Fibroblast of the aortic adventitia (primary cell): ENCODE measurements at places on chromosomes 7 and 10.
A peak's percentile ranks its signal among the peaks of the same experiment; 100 is the strongest.

DNA sequence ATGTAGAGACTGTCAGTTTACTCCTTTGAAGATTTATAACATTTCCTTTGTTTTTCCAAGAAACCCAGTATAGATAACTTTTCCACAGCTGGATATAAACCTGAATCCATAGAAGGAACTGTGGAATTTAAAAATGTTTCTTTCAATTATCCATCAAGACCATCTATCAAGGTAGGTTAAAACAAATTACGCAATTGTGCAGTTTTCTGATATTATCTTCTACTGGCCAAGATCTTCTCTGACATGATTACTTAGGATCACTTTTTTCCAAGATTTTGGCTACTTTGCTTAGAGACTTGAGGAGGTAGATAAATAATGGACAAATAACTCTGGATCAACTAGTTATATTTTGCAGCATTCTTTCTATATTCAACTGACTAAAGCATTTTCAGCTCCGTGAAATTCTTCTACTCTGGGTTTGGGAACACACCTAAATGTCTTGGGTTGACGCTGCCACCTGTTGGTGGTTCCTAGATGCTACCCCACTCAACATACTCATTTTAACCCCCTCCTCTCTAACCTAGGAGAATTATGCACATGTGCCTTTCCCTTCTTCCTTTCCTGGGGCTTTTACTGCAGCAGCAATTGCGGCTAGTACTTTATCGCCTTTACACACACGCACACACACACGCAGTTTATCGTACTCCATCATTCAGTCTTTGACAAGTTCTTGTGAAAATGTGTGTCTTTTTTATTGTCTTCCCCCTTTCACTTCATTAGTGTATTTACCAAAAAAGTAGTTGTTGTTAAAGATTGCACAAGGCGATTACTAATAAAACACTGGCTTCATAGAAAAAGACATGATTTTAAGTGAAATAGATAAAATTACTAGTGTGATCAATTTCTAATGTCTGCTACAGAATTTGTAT is 32.7 kb downstream of the ABCB5 start:
- DNase-seq = peak; percentile 47

- no peak for DNase-seq
Measured at GRCh38 chr10:87538092-87539015, 33.7 kb downstream of the MINPP1 start.

GRCh38 chr10:15472431-15473395 is 101.6 kb upstream of the FAM171A1 start:
- peak; percentile 93 for DNase-seq

DNA sequence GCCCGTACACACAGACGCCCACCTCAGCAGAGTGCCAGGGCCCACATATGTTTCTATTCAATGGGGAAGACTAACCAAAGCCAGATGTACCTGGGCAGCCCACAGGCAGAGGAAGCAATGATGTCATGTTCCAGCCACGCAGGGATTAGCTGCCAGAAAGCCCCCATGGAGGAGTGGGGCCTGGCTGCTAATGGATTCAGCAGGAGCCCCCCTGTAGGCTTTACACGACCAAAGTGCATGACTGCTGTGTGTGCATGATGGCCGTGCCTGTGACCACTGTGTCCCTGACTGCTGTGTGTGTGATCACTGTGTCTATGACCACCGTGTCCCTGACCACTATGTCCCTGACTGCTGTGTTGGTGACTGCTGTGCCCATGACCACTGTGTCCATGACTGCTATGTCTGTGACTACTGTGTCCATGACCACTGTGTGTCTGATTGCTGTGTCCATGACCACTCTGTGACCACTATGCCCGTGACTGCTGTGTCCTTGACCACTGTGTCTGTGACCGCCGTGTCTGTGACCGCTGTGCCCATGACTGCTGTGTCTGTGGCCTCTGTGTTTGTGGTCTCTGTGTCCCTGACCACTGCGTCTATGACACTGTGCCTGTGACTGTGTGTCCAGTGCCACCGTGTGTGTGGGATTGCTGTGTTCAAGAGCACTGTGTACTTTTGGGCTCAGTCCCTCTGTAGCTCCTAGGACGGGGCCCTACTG is 409.3 kb downstream of the RPS24 start:
- no peak for DNase-seq

DNA sequence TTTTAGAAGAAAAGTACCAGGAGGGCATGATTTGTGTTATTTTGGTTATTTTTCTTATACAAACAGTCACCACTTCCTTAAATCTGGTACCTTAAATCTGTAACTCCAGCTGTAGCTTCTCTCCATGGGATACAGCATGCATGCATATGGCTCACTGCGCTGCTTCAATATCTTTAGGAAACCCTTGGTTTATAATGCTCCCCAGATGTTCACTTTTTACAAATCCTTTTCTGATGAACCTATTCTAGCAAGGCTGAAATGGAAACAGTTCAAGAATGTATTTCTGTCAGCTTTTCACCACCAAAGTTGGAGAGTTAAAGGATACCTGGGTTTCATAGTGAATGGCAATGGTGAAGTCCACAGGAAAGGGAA is 50.9 kb downstream of the LAMB4 start:
- DNase-seq = no peak

DNA sequence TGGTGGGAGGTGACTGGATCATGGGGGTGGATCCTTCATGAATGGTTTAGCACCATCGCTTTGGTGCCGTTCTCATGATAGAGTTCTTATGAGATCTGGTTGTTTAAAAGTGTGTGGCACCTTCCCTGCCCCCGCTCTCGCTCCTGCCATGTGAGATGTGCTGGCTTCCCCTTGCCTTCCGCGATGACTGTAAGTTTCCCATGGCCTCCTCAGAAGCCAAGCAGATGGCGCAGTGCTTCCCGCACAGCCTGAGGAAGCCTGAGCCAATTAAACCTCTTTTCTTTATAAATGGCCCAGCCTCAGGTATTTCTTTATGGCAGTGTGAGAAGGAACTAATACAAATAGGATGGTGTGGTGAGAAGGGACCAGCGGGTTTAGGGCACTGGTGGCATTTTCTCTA is 243.3 kb upstream of the CELF2 start:
- no peak for DNase-seq

DNA sequence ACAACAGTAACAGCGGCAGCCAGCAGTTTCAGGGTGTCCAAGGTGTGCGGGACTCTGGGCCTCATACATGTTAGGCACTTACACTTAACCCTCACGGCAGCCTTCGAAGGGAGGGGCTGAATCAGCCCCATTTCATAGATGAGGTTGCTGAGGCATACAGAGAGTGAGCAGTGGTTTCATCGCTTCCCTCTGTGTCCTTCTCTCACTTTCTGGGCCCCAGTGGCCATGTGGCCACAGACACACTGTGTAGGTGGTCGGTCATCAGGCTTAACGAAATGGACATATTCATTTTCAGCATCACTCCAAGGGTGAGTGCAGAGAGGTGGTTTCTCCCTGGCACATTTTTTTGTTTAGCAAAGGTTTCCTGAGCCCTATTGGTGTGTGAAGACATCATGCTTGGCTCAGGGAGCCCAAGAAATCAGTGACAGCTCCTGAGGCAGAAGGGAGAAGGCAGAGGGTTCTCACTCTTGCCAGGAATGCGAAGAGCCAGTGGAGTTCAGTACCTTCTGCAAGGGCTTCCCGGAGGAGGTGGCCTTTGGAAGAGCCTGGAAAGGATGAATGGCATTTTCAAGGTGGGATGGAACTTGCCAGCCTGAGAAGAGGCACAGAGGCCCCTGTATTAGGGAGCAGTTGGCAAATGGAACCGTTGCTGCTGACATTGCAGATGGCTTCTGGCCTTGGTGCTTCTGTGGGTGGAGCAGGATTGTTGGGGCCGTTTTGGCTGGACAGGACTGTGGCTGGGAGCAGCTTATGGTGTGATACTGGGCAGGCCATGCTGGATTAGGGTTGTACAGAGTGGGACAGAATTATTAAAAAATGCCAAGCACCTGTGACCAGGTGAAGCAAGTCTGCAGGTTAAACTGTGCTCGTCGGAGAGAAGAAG is 61.7 kb upstream of the PPIF start:
- DNase-seq = no peak

- DNase-seq = no peak
Measured at GRCh38 chr10:9792181-9792580, 1225.5 kb upstream of the CELF2 start.

DNA sequence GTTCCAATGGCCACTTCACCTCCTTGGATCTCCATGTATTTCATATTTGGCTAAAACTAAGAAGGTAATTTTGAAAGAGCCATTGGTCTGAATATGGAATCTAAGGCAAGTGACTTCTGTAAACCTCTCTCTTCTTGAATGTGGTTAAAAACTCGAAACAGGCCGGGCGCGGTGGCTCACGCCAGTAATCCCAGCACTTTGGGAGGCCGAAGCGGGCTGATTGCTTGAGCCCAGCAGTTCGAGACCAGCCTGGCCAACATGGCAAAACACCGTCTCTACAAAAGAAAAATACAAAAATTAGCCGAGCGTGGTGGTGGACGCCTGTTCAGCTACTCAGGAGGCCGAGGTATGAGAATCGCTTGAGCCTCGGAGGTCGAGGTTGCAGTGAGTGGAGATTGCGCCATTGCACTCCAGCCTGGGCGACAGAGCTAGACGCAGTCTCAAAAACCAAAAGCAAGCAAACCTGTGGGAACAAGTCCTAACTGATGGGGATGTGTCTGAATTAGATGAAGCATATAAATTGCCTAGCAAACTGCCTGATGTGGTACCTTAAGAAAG is 2.2 kb downstream of the LANCL2 start:
- no peak for DNase-seq

GRCh38 chr10:31771331-31771831 is 157.2 kb downstream of the ARHGAP12 start:
- peak; percentile 96 for DNase-seq

DNA sequence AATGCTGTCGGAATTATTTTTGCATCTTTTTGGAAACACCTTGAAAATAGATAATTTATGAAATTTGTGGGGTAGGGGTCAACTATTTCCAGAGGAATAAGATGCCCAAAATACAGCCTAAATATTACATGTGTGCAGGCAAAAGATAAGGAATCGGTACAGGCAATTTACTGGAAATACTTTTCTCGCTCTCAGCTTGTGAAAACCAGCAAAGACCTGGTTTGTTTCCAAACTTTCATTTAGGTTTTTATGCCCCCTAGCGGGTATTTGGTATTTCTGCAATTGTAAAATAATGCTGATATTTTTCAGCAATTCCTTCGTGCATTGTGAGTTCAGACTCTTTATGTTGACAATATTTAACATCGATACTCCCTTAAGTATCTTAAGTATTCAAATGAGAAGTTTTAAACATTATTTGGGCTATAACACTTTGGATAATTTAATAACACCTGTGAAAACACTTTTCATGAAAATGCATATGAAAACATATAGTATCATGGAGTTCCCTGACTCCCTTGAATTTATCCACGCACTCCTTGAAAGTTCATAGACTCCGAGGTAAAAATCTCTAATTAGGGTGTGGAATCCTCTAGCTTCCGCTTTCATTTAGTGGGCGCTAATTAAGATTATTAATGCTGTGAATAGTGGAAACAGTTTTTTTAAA is 132.4 kb downstream of the TSPAN12 start:
- peak; percentile 78 for DNase-seq

DNA sequence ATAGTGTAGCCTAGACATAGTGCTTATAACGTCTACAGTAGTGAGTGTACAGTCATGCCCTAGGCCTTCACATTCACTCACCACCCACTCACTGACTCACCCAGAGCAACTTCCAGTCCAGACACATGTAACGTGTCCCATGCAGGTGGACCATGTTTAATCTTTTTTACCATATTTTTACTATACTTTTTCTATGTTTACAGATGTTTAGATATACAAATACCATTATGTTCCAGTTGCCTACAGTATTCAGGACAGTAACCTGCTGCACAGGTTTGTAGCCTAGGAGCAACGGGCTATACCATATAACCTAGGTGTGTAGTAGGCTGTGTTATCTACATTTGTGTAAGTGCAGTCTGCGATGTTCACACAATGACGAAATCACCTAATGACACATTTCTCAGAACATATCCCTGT is 11.0 kb downstream of the MPP7 start:
- peak; percentile 57 for DNase-seq

- no peak for DNase-seq
Measured at GRCh38 chr7:29764227-29764626, 42.1 kb upstream of the WIPF3 start.

DNA sequence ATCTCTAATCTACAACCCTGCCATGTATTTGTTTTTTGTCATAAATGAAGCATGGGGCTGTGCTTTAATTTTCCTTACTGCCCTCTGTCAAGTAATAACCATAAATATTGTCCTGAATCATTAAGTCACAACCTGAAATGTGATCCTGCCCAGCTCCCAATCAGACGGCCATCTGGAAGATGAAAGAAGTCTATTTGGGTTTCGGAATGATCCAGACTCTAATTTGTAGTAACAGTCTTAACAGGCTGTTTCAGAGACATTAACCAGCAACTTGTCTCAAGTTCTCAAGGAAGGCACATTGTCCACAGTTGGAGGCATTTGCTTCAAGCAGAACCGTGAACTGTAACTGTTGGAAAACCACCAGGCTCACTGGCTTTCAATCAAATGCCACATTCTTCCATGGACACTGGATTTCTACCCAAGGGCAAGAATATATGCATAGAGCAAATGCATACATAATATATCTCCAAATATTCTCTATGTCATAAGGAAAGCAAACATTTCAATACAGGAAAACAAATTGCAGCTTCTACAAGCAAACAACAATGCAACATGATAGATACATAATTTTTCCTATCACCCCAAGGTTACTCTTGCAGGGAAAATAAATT is 405.2 kb upstream of the NPVF start:
- no peak for DNase-seq

GRCh38 chr10:95759233-95759826 is 3.4 kb downstream of the ENTPD1 start:
- no peak for DNase-seq

DNA sequence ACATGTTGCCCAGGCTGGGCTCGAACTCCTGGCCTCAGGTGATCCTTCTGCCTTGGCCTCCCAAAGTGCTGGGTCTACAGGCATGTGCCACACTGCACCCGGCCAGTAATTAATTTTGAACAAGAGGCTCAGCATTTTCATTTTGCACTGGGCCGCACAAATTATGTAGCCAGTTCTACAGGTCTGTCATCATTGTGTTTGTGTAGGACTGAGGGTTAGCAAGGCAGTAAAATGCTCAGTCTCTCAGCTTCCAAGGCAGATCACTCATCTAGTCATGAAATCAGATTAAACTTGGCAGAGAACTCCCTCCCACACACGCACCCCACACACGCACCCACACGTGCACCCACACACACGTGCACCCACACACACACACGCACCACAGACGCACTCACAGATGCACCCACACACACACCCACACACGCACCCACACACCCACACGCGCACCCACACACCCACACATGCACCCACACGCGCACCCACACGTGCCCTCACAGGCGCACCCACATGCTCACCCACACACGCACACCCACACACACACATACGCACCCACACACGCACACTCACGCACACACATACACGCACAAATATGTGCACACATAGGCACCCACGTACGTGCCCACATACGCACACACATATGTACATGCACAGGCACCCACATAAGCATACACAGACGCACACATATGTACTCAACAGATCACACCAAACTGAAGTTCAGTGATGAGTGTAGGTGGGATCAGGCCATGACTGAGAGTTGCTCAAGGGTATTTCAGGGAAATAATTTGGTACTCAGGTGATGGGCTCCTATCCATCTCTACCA is 27.8 kb upstream of the PROSER2 start:
- no peak for DNase-seq
